ENCODE measurements at places on chromosomes 5 and 9. TPM values are rescaled to one million over a fixed set of nuclear protein-coding genes. Genes with fewer than 3 reads are reported as not detected.

Gene KCNT1
- polyA plus RNA-seq = 0.22 TPM

Gene IL5
- polyA plus RNA-seq = not detected

GRCh38 chr5:146368137-146368536 is 29.5 kb downstream of the POU4F3 start:
- no peak for DNase-seq

- no peak for DNase-seq
These were observed 57.7 kb downstream of the DUSP1 start for GRCh38 chr5:172713113-172713808.

DNA sequence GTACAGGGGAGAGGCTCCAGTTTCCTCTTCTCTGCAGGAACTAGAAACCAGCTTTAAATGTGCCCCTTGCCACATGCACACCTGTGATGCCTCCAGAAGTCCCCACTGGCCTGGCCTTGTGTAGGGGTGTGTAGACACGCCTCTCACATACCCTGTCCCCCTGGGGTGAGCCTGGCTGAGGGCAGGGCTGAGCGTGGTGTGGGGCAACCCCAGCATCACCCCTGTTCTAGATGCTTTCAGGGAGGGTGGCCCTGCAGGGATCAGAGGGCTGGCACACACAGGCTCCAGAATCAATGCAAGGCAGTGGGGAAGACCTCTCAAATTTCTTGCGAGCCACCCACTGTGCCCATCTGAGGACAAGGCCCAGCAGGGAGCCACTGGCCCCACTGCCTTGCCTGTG is 54.7 kb downstream of the NXNL2 start:
- DNase-seq = no peak

Gene RNF183
- 0.62 TPM for polyA plus RNA-seq

All from small intestine (tissue), 16 donors.